ENCODE measurements at places on chromosomes 2 and 18.

GRCh38 chr18:8899000-8899399 lies 193.6 kb downstream of the MTCL1 start:
- no peak for DNase-seq

- DNase-seq: no peak
Observed at GRCh38 chr2:219514196-219514761, at the start of gene ASIC4. Gene ASIC4, plus strand, starts transcription at chr2:219514482. Its CDS starts 243 bp downstream, at chr2:219514725.

DNA sequence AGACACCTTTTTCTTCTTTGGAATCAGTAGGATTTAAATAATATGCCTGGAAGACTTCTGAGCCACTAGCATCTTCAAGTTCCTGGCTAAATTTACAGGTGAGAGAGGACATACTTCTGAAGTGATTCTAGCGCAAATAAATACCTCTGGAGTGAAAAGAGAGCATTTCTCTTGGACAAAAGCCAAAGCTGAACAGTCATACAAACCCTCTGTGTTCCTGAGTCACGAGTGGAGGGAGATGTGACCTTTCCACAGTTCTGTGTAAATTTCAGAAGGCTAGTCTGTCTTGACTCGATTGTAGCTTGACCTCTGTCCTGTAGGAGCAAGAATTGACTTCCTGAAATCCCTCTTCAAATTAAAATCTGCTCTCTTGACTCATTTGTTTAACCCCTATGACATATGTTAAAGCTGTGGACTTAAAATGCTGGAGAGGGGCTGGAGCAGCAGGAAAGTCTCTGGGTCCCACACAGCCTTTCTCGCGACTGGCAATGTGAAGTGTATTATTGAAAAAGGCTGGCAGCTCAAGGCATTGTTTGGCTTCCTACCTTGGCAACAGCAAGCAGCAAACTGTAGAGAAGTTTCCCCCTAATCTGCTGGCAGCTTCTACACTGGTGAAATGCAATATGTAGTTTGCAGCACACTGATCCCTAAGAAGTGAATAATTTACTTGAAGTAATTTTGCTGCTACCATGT lies 79.6 kb upstream of the GCFC2 start:
- DNase-seq: peak; percentile 5

DNA sequence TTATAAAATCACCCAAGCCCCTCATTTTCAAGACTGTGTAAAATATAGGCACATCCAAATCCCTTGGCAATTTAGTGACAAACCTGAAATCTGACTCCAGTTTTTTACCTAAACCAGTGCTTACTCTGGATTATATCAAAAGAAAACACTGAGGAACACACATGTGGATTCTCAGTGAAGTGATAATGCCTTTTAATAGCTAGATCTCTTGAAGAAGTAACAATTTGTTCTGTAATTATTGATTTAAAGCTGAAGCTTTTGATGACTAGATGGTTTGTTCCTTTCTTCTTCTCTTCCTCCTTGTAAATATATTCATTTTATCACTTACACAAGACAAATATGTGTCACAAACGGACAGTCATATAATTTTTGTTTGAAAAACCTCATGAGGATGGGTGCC lies 894.6 kb downstream of the DCC start:
- DNase-seq: no peak

- DNase-seq: no peak
Observed at GRCh38 chr2:23131066-23131575, 253.9 kb upstream of the KLHL29 start.

DNA sequence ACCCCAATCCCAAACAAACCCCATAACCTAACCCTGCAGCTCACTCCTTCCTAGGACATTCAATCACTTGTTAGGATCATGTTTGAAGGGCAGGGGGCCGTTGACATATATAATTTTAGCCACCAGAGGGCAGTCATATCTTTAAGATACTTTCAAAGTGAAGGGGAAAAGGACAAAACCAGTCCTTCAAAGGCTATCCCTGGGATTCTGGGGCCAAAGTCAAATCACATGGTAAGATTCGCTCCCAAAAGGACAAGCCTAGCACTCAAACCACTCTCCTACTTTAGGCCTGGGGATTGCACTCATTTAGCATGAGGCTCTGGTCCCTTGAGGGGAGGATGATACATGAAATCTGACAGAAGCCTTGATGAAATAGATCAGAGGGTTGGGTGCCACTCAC lies 44.6 kb downstream of the HAUS1 start:
- DNase-seq: no peak
